ENCODE measurements at places on chromosomes 16 and 17.

GRCh38 chr17:10251212-10251948 is 53.0 kb upstream of the GAS7 start:
- DNase-seq = no peak

GRCh38 chr17:39239640-39240314 is 14.0 kb upstream of the STAC2 start:
- DNase-seq = peak; percentile 79

GRCh38 chr17:72719206-72719577 is 373.3 kb downstream of the SLC39A11 start:
- no peak for DNase-seq

DNA sequence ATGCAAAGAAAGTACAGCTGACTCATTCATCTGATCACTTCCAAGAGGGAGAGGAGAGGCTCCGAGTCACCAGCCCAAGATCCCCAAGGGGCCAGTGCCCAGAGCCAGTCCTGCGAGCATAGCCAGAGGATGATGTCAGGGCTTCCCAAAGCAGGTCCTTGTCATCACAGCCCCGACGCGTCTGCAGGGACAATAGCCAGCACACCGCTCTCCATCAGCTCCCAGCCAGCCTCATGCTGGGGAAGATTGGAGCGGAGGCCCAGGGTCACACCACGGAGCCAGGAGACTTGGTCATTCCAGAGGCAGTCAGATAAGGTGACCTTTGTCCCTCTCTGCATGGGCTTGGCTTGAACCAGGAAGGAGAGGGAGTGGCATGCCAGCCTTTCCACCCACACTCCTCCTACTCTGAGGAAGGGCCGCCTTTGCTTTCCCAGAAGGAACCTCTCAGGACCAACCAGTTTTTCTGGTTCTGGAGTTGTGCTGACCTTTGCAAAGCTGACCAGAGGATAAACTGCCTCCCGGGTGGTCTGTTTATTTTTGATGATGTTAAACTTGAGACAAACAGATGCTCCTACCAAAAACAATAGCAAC is 58.3 kb upstream of the ARHGAP44 start:
- DNase-seq = no peak

Measured in CD4-positive, alpha-beta T cell treated with Interleukin-1 beta for 1 hour (primary cell).